ENCODE measurements at places on chromosomes 3 and 15.
A peak's percentile ranks its signal among the peaks of the same experiment; 100 is the strongest.

DNA sequence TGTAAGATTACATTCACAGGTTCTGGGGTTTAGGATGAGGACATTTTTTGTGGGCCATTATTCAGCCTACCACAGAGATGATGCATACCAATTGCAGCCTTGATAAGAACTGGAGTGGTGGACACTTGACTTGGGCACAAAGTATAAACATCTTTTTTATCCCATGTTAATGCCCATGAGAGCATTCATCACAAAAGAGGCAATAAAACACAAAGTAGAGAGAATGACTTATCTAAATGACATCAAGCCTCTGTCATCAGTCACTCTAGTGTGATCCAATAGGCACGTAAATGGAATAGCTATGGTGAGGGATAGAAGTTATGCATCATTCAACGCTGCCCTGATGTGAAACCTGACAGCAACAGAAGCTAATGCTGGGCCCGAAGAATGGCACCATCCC lies 25.8 kb downstream of the VEPH1 start:
- no peak for DNase-seq
- no peak overlapping the region for H3K27ac ChIP-seq
- H3K36me3 ChIP-seq = no peaks in the 10 kb centered on the region
- no peak overlapping the region for H3K4me3 ChIP-seq

DNA sequence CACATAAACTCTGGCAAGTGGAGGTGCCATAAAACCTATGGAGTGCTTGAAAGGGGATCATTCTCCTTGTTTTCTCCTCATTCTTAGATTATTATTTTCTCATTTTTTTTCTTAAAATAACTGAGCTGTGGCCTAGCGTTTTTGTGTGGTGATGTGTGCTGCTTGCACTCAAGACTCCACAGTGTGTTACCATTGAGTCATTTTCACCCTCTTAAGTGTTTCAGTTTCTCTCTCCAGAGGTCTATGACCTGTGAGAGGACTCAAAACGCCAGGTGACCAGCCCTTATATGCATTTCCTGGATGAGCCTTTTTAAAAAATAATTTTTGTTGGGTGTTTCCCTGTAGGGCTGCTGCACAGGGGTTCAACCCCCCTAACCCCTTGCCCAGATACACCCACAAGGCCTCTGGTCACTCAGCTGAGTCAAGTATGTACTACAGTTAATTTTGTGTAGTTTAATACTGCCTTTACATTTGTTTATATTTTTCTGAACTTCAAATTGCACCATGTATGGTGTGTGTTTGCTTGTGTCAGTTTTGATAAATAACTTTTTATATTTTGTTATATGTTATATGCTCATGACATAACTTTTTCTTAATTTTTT lies 15.4 kb upstream of the BTLA start:
- no peak overlapping the region for H3K27ac ChIP-seq
- H3K27me3 ChIP-seq = no peaks in the 10 kb centered on the region
- H3K4me1 ChIP-seq = no peaks in the 10 kb centered on the region

DNA sequence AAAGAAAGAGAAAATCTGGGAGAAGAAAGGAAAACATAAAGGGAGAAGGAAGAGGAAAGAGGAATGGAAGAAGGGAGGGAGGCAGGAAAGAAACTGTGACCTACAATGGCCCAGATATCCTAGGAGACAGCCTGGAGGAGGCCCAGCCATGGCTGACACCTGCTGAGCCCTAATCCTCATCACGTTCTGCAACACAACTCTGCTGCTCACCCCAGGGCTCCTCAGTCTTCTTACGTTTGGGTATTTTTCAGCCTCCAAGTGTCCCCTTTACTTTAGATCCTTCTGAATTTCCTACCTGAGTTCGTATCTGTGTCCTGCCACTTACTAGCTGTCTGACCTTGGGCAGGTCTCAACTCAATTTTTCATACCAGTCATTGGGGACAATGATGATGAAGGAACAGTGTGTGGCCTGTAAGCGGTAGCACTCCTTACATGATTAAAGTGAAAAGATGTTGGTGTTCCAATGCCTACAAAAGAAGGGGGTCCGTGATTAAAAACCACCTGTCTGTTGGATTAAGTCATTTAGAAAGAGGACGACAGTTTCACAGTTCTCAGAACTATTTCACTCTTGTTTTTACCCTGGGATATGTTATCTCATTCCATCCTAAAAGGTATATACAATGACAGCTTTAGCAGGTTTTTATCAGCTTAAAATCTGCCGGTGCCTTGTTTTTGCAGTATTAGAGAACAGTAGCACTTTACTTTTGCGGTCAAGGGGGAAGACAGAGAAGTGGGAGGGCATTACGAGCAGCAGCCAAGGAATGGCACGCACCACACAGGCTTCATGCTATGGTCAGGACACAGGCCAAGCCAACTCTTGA lies 47.4 kb downstream of the CCR4 start:
- H3K27ac ChIP-seq = no peak overlapping the region
- DNase-seq = no peak
- peaks cover 17% of the 10 kb centered on the region for H3K4me1 ChIP-seq

DNA sequence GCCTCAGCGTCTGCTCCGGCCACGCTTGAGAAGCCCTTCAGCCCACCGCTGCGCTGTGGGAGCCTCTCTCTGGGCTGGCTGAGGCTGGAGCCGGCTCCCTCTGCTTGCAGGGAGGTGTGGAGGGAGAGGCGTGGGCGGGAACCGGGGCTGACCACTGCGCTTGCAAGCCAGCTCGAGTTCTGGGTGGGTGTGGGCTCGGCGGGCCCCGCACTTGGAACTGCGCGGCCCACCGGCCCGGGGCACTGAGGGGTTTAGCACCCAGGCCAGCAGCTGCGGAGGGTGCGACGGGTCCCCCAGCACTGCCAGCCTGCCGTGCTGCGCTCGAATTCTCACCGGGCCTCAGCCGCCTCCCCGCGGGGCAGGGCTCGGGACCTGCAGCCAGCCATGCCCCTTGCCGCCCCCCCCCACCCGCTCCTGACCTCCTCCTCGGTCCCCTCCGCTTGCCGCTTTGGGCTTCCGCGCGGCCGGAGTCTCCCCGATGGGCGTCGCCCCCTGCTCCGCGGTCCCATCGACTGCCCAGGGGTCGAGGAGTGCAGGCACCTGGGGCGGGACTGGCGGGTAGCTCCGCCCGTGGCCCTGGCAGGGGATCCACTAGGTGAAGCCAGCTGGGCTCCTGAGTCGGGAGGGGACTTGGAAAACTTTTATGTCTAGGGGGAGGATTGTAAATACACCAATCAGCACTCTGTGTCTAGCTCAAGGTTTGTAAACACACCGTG lies 106.7 kb downstream of the RAP2B start:
- H3K27me3 ChIP-seq = no peaks in the 10 kb centered on the region
- no peaks in the 10 kb centered on the region for H3K4me1 ChIP-seq
- H3K36me3 ChIP-seq = no peaks in the 10 kb centered on the region
- H3K27ac ChIP-seq = no peak overlapping the region
- H3K4me3 ChIP-seq = no peak overlapping the region

GRCh38 chr3:42037318-42037945 lies 53.7 kb upstream of the TRAK1 start:
- H3K4me1 ChIP-seq = peaks cover 44% of the 10 kb centered on the region
- H3K27ac ChIP-seq = peak overlapping the region; percentile 50
- H3K27me3 ChIP-seq = no peaks in the 10 kb centered on the region
- DNase-seq = no peak
- no peaks in the 10 kb centered on the region for H3K36me3 ChIP-seq
- no peak overlapping the region for H3K4me3 ChIP-seq

- no peak overlapping the region for H3K27ac ChIP-seq
- H3K4me1 ChIP-seq = no peaks in the 10 kb centered on the region
- no peak for DNase-seq
These were observed 49.2 kb downstream of the LDHAL6B start for GRCh38 chr15:59255680-59256336.

- no peaks in the 10 kb centered on the region for H3K36me3 ChIP-seq
- peak; percentile 49 for DNase-seq
- peaks cover 16% of the 10 kb centered on the region for H3K4me1 ChIP-seq
- peak within 1 kb of the TSS; percentile 59 for H3K4me3 ChIP-seq
- H3K27me3 ChIP-seq = peaks cover 17% of the 10 kb centered on the region
- H3K27ac ChIP-seq = no peak within 1 kb of the TSS
These were observed at the start of gene CHST2 for GRCh38 chr3:143119009-143119914. TSS of gene CHST2 (plus strand) at chr3:143119771. CDS start at chr3:143120817, 1,046 bp downstream.

- no peaks in the 10 kb centered on the region for H3K4me1 ChIP-seq
- no peaks in the 10 kb centered on the region for H3K27me3 ChIP-seq
- no peak overlapping the region for H3K27ac ChIP-seq
- no peak for DNase-seq
- no peak overlapping the region for H3K4me3 ChIP-seq
- no peaks in the 10 kb centered on the region for H3K36me3 ChIP-seq
These were observed 11.8 kb upstream of the LIPC start for GRCh38 chr15:58419803-58420524.

- H3K4me1 ChIP-seq = no peaks in the 10 kb centered on the region
These were observed 241.8 kb downstream of the ROBO2 start for GRCh38 chr3:77281721-77282120.

DNA sequence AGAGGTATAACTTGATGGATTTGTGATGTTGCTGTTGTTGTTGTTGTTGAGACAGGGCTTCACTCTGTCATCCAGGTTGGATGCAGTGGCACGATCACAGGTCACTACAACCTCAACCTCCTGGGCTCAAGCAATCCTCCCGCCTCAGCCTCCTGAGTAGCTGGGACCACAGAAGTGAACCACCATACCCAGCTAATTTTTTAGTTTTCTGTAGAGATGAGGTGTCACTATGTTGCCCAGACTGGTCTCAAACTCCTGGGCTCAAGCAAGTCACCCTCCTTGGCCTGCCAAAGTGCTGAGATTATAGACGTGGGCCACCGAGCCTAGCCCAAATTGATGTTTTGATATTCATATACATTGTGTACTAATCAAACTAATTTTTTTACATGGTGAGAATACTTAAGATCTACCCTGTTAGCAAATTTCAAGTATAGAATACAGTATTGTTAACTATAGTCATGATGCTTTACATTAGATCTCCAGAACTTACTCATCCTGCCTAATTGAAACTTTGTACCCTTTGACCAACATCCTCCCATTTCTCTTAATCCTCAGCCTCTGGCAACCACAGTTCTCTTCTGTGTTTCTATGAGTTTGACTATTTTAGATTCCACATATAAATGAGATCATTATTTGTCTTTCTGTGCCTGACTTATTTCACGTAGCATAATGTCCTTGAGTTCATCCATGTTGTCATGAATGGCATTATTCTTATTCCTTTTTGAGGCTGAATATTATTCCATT lies 23.2 kb downstream of the LMCD1 start:
- peaks cover 16% of the 10 kb centered on the region for H3K4me1 ChIP-seq
- no peak for DNase-seq
- H3K36me3 ChIP-seq = no peaks in the 10 kb centered on the region
- H3K27me3 ChIP-seq = no peaks in the 10 kb centered on the region
- no peak overlapping the region for H3K27ac ChIP-seq
- no peak overlapping the region for H3K4me3 ChIP-seq

DNA sequence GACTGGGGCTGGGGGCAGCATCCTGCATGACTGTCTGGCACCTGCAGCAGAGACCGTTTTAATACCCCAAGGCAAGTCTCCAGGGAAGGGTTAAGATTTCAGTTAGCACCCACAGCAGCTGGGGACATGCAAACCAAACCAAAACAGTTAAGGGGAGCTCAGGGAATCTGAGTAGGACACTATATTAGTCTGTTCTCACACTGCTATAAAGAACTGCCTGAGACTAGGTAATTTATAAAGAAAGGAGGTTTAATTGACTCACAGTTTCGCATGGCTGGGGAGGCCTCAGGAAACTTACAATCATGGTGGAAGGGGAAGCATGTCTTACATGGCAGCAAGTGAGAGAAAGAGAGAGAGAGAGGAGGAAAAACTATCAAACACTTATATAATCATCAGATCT lies 25.3 kb downstream of the GALNT15 start:
- H3K4me3 ChIP-seq = no peak overlapping the region
- DNase-seq = no peak
- H3K27me3 ChIP-seq = no peaks in the 10 kb centered on the region

GRCh38 chr3:184022323-184022722 lies 4.6 kb upstream of the ABCC5 start:
- H3K27me3 ChIP-seq = no peaks in the 10 kb centered on the region
- H3K4me1 ChIP-seq = no peaks in the 10 kb centered on the region
- H3K27ac ChIP-seq = no peak overlapping the region
- no peak for DNase-seq
- no peak overlapping the region for H3K4me3 ChIP-seq

- H3K27ac ChIP-seq = no peak overlapping the region
- no peaks in the 10 kb centered on the region for H3K36me3 ChIP-seq
- H3K27me3 ChIP-seq = no peaks in the 10 kb centered on the region
- no peak for DNase-seq
- no peaks in the 10 kb centered on the region for H3K4me1 ChIP-seq
These were observed 163.7 kb downstream of the MOBP start for GRCh38 chr3:39631136-39631535.

DNA sequence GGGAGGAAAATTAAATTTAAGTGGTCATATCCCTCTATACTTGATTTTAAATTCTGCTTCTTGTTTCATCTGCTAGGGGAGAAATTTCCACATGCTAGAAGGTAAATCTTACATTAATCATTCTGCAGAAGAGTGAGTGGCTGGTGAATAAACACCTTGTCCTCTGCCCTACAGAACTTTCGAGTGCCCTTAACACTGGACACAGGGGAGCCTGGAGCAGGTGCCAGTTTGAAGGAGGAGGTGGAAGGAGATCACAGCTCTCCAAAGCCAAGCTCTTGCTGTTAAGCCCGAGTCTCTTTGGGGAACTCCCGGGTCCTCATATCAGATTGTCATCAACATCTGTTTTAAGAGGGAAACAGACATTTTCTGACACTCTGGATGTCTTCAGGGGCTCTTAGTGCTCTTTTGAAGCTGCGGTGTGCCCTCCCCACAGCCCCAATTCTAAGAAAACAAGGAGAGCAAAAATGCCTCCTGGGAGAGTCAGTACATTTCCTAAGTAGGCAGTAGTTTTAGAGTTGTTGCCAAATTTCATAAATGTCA lies 31.3 kb downstream of the LAMP3 start:
- H3K4me1 ChIP-seq = no peaks in the 10 kb centered on the region
- H3K27ac ChIP-seq = no peak overlapping the region
- no peaks in the 10 kb centered on the region for H3K36me3 ChIP-seq
- no peak overlapping the region for H3K4me3 ChIP-seq
- no peaks in the 10 kb centered on the region for H3K27me3 ChIP-seq

DNA sequence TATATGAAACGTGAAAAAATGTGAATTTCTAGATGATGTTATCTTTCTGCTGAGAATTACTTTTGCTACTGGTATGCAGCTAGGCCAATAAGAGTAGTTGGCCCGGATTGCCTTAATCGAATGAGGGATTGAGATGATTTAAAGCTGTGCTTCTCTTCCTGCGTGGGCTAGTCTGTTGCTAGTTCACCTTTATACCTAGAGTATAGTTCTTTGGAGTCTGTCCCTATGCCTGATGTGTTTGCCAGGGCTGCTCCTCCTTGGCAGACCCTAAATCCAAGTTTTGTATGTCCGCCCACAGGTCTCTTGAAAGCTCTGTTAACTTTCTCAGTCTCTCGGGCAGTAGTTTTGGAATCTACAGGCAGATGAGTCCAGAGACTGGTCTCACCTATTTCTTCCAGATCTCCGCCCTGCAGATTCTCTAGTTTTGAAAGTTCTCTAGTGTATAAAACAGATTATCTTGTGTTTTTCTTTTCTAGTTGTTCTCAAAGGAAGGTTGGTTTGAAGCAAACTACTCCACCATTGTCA lies 64.9 kb downstream of the MEF2A start:
- no peak overlapping the region for H3K4me3 ChIP-seq
- peaks cover 64% of the 10 kb centered on the region for H3K4me1 ChIP-seq
- no peak for DNase-seq
- peak overlapping the region; percentile 43 for H3K27ac ChIP-seq
- no peaks in the 10 kb centered on the region for H3K36me3 ChIP-seq
- no peaks in the 10 kb centered on the region for H3K27me3 ChIP-seq
